ENCODE measurements at places on chromosomes 3 and 15. TPM values are rescaled to one million over a fixed set of nuclear protein-coding genes. Genes with fewer than 3 reads are reported as not detected.

NPAP1 gene
- not detected for total RNA-seq

FBXW12 gene
- total RNA-seq, result not detected

MINDY4B gene
- not detected for total RNA-seq

CCDC32 gene
- total RNA-seq, result 21.9 TPM

GMPPB gene
- total RNA-seq, result 20.3 TPM

MCTP2 gene
- 8.7 TPM for total RNA-seq

SAMD7 gene
- total RNA-seq, result not detected

SLTM gene
- total RNA-seq, result 45.8 TPM

HSPBAP1 gene
- total RNA-seq, result 14.7 TPM

GOLGA6L7 gene
- not detected for total RNA-seq

TRAIP gene
- total RNA-seq, result 5.5 TPM

DAPK2 gene
- 1.00 TPM for total RNA-seq
